ENCODE measurements at places on chromosomes 3 and 15.

DNA sequence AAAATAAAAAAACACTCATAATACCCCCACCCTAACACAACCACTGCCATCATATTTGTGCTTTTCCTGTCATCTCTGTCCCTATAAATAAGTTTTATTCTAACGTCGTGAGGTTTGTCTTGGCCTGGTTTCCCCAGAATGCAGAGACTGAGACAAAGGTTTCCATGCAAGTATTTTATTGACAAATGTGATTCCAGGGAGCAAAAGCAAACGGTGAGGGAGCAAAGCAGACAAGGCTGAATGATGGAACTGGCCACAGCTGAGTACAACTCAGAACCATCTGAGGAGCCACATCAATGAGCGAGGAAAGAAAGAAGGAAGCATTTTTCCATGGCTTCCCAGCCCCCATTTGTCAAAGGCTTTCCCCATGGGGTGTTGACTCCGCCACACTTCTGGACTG lies 37.7 kb upstream of the LARS2 start:
- DNase-seq = no peak

DNA sequence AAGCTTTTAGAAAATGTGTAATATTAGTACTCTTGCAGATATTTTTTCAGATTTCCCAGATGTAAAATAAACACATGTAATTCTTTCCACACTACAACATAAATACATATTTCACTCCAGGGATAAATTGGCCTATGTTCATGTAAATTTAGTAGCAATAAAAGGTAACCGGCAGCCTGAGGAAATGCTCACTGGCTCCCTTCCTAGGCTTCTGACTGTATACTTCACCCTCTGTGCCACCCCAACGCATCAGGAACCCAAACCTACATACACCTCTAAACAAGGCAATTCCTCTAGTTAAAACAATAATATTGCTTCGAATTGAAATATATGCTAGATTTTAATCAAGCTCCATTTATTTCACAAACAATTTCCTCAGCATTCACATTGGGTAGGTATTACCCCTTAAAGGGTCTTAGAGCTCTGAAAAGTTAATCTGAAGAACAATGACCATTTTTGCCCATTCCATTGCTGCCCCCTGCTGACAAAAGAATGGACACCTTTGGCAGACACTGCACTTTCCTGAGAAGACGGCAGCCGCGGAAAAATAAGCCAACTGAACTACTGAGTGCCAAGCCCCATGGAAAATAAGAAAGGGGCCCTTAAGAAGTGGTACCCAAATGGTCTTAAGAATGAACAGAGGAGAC lies 212.5 kb downstream of the OSBPL10 start:
- DNase-seq = peak; percentile 34

- DNase-seq = no peak
Measured at GRCh38 chr3:17733215-17733614, 9.2 kb downstream of the TBC1D5 start.

GRCh38 chr3:172307141-172307560 lies 141.1 kb downstream of the GHSR start:
- DNase-seq = no peak

GRCh38 chr15:57018151-57018550 lies 99.7 kb downstream of the TCF12 start:
- no peak for DNase-seq

DNA sequence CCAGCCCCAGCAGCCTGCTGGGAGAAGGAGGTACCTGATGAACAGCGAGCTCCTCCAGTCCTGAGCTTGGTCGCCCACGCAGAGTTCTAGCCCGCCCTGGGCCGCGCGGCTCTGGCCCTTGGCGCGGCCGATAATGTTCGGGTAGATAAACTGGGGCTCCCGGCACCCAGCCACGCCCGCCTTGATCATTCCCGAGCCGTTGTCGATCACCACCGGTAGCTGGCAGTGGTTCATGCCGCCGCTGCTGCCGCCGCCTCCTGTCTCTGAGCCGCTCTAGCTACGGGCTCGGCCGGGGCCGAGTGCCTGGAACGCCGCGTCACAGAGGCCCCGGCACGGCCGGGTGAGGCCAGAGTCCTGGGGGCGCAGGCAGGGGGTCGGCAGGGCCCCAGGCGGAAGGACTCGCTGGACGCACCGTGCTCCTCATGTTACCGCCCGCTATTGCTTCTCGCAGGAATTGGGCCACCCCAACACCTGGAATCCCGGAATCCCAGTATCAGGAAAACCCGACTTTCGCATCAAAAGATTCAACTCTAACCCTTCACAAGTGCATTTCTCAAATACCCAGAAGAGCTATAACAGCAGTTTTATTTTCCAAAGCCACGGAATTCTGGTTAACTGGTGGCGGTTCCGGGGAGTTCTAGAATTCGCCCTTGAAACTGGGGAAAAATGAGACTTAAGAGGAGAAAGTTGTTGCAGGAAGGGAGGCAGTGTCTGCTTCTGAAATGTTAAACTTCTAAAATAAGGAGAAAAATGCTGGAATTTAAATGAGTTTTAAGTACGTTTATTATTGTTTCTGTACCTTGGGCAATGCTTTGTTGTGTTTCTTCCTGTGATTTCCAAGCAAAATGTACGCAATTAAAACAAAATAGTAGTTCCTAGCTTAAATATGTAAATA lies at the start of gene ACTRT3:
Gene ACTRT3, minus strand, starts transcription at position 275 of the 895 bp plus-strand sequence. Its CDS starts 41 bp downstream, at position 234.
- peak; percentile 67 for DNase-seq

GRCh38 chr3:123733805-123734526 lies 149.1 kb upstream of the HACD2 start:
- no peak for DNase-seq

GRCh38 chr3:38099518-38099917 lies 37.4 kb downstream of the ACAA1 start:
- DNase-seq = no peak

DNA sequence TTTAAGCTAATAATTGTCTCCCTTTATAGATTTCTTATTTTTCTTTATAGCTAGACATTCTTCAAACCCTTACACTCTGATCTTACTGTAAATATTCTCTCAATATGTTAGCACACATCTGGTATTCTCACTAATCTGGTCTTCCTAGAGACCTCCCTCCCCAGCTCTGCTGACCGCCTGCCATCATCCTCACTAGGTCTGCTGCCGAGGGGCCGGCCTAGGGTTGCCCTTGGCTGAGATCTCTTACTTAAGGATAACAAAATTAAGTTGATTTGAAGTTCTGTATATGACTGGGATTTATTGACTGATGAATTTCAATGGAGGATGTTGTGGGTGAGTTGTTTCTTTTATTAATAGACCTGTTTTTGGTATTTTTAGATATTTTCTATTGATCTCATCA lies 586.6 kb downstream of the NAALADL2 start:
- DNase-seq = no peak

DNA sequence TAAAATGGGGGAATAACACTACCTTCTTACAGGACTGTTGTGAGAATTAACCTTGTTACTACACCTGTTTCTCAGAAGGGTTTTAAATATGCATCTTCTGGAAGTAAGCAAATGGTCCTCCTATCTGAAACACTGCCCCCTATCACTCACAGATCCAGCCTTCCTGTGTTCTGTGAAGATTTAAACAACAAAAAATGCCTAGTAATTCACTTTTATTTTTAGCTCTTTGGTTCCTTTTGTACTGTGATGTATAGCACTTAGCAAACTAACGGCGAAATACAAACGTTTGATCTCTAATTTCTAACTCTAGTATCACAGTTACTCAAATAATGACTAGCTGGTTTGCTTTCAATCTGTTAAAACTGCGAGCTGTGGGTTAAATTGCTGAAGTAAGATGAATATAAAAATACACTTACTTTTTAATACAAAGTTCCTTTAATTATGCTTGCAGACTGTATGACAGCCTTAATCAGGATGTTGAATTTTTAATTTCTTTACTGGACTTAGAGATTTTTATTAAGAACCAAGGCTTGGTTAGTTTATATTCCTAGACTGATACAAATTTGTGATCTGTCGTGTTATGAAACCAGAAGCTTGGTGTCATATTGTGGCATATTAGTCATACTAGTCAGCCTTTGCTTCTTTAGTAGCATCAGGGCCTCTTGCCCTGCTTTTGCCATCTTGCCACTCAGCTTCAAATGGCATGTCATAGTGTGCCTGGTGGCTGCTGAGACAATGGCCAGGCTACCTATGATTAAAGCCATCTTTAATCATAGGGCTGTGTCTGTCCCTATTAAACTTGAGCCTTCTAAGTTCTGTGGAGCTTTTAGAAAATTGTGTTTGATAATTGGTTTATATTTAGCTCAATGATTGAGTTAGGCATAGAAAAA lies 9.2 kb downstream of the EIF3J start:
- DNase-seq = no peak

DNA sequence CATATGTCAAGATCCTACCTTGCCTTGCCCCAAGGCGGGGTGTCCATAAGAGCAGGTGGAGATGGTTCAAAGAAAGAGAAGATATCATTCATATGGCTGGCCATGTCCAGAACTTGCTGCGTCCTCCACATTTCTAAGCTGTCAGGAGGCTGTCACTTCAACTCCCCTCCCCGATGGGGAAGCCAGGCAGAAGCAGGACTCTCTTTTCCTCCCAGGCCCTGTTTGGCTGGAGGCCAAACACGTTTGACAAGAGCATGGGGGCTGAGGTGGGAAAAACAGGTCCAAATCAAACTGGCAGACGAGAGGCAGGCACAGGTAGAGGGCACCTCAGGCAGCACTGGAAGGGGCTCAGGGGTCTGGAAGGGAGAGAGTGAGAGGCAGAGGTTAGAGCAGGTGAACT lies 37.7 kb downstream of the MESD start:
- DNase-seq = no peak

DNA sequence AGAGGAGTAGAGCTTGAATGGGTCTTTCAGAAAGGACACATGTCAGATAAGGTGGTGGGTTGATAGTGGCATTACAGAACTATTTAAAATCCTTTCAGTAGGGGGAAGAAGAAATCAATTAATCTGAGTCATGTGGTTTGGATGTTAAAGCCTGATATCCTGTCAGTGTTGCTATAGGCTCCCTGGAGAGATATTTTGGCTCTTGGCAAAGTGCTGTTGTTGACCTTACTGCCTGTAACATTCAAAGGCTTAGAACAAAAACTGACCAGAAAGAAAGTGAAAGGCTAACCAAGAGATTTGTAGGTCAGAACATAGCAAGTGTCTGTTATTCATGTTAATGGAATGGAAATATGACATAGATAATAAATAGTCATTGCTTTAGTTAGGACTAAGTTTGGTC lies 552.9 kb downstream of the DIPK2A start:
- DNase-seq = no peak

DNA sequence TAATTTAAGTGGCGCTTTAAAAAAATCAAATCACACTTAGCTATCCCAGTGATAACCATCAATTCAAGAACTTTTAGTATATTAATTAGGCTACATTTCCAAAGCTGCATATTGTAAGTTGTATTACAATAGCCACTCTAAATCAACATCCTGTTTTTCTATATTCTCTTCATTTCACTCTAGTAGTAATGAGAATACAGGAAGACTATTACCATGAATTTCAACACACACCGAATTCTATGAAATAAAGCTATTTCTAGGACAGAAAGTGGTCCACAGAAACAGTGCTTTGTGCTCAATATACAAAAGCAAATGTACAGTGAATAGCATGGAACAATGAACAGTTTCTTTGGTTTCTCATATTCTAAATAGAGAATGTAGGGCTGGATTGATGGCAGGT lies 24.6 kb downstream of the TRAT1 start:
- DNase-seq = no peak

DNA sequence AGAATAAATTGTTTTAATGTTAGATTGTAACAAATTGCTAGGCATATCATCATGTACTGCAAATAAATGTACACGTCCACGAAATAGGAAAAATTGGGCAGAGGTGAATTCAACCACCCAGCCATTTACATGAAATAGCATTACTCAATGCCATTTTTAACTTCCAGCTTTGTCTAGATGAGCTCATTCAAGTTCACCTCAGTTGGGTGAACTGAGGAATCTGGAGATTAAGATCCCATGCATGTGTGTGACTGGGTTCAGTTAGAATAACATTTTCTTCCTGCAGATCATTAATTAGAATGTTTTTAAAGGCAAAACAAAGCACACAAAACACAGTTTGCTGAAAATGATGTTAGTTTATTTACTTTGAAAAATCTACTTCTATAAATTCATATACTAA lies 767.8 kb upstream of the GOLIM4 start:
- DNase-seq = no peak

DNA sequence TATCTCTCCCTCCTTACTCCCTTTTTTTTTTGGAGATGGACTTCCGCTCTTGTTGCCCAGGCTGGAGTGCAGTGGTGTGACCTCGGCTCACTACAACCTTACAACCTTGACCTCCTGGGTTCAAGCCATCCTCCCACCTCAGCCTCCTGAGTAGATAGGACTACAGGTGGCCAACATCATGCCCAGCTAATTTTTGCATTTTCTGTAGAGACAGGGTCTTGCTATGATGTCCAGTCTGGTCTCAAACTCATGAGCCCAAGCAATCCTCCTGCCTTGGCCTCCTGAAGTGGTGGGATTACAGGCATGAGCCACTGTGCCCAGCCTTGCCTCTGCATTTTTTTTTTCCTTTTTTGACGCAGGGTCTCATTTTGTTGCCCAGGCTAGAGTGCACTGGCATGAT lies 17.1 kb downstream of the STAG1 start:
- no peak for DNase-seq

GRCh38 chr3:38479431-38480092 lies 16.6 kb upstream of the EXOG start:
- peak; percentile 45 for DNase-seq

- DNase-seq = no peak
Measured at GRCh38 chr15:38540510-38540909, 24.1 kb downstream of the RASGRP1 start.

DNA sequence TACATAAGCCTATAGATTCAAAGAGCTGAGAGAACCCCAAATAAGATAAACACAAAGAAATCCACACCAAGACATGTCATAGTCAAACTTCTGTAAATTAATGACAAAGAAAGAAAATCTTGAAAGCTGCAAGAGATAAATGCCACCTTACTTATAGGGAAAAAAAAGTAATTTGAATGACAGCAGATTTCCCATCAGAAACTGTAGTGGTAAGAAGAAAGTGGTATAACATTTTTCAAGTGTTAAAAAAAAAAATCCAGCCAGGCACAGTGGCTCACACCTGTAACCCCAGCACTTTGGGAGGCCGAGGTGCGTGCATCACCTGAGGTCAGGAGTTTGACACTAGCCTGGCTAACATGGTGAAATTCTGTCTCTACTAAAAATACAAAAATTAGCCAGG lies 37.4 kb downstream of the CFAP92 start:
- no peak for DNase-seq

GRCh38 chr15:64004587-64004986 lies 41.7 kb downstream of the DAPK2 start:
- no peak for DNase-seq

DNA sequence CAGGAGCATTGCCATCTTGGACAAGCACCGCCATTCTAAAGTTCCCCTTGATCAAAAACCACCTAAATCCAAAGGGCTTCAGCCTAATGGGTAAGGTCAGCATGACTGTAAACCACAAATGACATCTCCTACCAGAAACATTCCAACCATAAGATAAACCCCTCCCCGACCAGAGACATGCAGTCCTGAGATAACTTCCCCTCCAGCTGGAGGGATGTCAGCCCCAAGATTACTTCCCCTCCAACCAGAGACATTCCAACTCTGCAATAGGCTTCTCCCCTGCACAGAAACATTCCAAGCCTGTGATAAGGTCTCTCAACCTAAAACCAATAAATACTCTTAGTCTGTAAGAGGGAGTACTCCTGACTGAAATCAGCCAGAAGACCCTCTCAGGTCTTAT lies 62.7 kb upstream of the DNAJC19 start:
- DNase-seq = no peak

GRCh38 chr15:72502220-72502809 lies 28.2 kb downstream of the ARIH1 start:
- no peak for DNase-seq

- no peak for DNase-seq
Measured at GRCh38 chr15:99983171-99983885, 250.1 kb upstream of the LYSMD4 start.

Measured in nucleus accumbens (tissue), 56 donors.